ENCODE measurements at places on chromosomes 12 and 14. TPM values are rescaled to one million over a fixed set of nuclear protein-coding genes. Genes with fewer than 3 reads are reported as not detected.

DNA sequence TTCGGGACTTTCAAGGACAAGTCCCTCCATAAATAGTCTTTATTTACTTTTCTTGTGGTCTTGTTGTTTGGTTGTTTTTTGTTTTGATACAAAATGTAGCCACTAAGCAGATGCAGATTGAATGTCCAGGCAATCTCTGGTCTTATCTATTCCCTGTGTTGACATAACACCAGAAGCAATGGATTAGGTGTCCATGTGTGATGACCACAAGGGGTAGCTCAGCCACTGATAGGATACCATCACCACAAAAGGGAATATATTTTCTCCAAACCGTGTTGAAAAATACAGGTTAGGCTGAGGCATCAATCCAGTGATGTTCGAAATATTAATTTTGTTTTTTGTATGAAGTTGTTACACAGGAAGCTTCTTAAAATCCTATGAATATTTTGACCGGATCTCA lies 196.3 kb downstream of the EPS8 start:
- DNase-seq: no peak

- no peak for DNase-seq
Observed at GRCh38 chr12:51636581-51636980, 45.5 kb downstream of the SCN8A start.

DNA sequence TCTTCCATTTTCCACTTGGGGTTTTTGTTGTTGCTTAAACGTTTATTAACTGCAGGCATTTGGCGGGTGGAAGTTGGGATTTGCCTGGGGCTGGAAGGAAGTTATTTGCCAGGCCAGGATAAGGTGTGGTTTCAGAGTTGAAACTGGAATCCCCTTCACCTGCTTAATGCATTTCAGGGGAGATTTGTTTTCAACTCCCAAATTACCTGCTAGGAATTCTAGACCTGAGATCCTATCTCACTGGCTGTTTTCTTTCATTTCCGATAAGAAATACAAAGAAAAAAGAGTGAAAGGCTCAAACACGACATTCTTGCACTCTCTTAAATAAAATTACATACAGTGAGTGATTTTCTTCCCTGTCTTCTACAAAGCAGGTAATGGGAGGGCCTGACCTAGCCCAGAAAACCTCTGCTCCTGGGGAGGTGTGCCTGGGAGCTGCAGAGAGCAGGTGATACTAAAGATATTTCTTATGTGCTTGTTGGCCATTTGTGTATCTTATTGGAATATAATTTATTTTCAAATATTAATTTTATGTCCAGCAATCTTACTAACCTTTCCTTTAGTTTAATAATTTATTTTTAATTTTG lies 278.2 kb downstream of the ZFP36L1 start:
- no peak for DNase-seq

DNA sequence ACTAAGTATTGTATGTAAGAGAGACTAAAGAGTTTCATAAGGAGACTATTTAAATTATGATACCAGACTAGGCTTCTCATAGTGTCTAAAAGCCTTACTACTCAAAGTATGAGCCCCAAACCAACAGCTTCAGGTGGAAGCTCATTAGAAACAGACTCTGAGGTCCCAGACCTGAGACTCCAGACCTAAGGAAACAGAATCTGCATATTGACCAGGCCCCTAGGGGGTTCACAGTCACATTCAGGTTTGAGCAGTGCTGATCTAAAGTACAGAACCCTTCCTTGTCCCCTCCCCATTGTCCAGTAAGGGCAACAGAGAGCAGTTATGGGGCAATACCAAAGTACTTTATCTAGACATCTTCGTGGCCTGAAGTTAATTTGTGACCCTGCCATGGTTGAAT lies 87.7 kb downstream of the SSPN start:
- DNase-seq: no peak

- peak; percentile 79 for DNase-seq
Observed at GRCh38 chr12:48988030-48988649, 10.0 kb downstream of the WNT1 start.

GRCh38 chr12:6567112-6567670 lies 900 bp downstream of the NOP2 start:
- DNase-seq: no peak

Gene GPR84
- not detected for total RNA-seq

Measured in Right ventricle myocardium superior (tissue), 1 donor.